ENCODE measurements at places on chromosomes 6 and 20. TPM values are rescaled to one million over a fixed set of nuclear protein-coding genes. Genes with fewer than 3 reads are reported as not detected.

GRCh38 chr20:9503526-9504245, 10.7 kb upstream of the LAMP5 start:
- DNase-seq: peak; percentile 75

DNA sequence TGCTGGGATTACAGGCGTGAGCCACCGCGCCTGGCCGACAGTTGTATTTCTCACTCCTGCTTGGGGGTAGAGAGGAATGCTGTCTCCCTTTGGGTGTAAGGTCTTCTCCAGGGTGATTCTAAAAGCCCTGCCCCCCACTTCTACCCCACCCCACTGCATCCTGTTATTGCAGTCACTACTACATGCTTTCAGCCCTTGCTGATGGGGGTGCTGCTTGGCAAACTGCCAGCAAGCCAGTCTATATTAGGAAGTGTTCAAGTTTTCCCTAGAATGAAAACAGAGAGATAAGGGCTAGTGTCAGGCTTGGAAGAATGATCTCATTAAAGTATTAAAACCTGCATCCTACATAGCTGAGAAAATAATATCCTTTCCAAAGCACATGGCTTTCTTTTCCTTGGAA, 31.3 kb downstream of the TTI1 start:
- no peak for DNase-seq

DNA sequence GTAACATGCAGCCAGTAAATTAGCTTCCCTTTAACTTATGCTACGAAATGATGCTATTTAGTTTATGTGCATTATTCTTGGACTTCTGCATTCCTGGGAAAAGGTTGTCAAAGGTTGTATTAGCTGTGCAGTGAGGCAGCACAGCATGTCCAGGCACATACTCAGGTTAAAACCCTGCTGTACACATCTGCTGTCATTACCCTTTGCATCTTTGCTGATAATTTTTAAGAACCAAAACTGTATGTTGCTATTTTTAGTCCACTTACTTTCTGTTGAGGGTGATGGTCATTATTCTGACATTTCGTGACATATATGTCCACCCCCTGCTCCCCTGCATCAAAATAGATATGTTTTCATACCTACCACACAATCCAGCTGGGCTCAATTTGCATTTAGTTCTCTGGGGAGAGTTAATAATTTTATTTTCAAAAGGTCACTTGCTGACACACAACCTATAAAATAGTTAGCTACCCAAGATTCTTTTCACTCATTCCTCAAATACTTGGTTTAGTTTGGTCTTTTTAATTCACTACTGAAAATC, 142.5 kb upstream of the SPACA1 start:
- no peak for DNase-seq

CCM2L gene
- total RNA-seq: 5.2 TPM

DNA sequence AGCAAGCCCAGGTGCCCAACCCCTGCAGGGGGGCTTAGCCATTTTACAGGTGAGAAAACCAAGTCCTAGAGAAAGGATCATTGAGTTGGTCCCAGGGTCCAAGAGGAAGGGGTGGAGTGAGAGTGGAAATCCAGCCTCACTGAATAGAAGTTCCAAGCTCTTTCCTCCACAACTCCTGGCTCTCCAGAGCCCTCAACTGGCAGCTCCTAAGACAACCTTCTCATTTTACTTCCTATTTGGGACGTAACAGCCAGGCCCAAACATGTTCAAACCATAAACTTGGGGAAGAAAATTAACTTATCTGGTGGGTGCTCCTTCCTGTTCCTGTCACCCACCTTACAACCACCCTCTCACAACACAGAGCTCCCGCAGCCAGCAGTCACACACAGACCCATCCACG, 57.9 kb downstream of the PRND start:
- no peak for DNase-seq

RXRB gene
- 25.8 TPM for total RNA-seq

DNA sequence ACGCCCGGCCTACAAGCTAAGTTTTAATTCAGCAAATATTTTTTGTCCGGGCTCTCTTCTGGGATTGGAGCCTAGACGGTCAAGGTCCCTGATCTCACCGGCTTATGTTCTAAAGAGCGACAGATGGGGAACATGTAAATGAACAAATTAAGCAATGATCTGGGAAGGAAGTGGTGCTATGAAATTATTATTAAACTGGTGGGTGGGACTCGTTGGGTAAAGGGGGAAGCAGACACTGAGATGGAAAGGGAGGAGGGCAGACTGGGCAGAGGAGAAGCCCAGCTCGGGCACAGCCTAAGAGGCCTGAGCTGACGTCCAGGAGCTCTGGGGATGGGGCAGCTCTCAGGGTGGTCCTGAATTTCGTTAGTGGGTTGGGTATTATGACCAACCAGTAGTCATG, 81.8 kb upstream of the AGPAT4 start:
- DNase-seq: no peak

ENPP4 gene
- 3.5 TPM for total RNA-seq

ABHD16B gene
- total RNA-seq: not detected

- no peak for DNase-seq
These were observed 114.7 kb upstream of the ZNF217 start for GRCh38 chr20:53708129-53708968.

- DNase-seq: no peak
These were observed 6.4 kb downstream of the TFAP2A start for GRCh38 chr6:10408457-10408856.

HDGFL1 gene
- total RNA-seq: not detected

SOX4 gene
- 140 TPM for total RNA-seq

DNA sequence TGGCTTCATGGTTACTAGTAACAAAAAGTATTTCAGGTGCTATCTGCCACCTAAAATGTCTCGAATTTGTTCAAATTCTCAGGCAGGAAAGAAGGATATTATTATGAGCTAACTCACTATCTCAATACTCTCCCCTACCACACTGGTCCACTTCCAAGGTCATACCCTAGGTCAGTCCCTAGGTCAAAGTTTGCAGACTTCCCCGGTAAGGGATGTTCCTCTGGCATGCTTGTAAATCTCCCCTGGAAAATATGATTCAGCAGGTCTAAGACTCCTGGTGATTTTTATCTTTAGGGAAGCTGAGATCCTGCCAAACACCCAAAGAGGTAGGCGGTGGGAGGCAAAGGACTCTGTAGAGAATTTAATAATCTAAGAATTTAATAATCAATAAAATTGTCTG, 6.7 kb downstream of the AHCY start:
- DNase-seq: no peak

DNA sequence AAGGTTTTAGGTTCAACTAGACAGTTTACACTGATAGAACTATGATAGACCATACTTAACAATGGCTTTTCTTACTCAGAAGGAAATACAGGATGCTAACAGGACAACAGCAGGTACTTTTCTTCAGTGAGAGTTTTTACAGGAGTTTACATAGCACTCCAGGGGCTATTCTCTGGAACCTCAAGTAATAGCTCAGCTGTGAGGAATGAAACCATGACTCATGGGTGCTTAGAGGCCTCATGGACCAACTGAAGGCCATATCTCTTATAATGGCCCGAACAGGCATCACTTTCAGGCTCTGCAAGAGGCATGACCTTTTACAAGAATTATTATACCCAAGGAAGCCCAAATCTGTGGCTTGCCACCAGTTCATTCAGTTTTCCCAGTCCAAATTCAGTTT, 31.8 kb downstream of the TREML1 start:
- DNase-seq: no peak

DNA sequence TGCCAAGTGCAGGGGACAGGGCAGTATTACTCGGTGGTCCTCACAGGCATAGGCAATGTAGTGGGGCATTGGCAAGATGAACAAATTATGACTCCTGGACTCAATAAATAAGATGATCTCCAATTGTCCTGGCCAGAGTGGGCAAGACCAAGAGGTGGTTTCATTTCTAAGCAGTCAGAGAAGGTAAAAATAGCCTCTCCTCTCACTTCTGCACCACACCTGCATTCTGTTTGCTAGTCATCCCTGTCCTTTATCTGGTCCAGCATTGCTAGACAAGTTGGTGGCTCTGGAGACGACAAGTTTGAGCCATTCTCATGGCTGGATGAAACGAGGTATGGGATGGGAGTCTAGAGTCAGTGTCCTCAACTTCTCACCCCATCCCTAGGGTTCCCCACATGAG, 83.0 kb downstream of the BANF2 start:
- DNase-seq: no peak

- no peak for DNase-seq
These were observed 80.5 kb downstream of the FARS2 start for GRCh38 chr6:5341845-5342244.

GRCh38 chr6:82408952-82409431, 45.4 kb downstream of the TPBG start:
- DNase-seq: no peak

DNA sequence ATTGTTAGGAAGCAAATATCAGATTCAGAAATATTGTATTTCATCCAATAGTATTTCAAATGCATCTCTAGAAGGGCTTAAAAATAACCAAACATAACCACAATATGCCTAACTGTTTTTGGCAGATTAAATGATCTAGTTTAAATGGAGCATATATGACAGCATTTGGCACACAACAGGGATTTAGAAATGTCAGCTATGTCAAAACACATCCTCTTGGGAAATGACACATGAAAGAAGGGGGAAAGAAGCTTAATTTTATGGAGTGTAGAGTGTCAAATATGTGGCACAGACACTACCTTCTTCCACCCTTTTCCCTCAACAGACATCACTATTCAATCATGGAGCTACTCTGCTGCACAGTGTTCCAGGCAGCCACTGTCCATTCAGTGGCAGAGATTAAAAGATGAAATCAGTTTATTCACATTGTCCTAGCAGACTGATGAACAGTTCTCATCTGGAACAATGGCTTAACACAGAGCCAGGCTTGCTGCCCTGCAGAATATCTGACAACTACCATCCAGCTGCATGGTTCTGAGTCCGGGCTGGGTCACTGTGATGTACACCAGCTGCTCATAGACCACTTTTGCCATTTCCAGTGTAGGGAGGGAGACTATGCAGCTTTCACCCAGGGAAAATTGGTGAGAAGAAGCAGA, 349.8 kb downstream of the DHX35 start:
- no peak for DNase-seq

- no peak for DNase-seq
These were observed 24.1 kb downstream of the STK4 start for GRCh38 chr20:44990425-44990824.

DNA sequence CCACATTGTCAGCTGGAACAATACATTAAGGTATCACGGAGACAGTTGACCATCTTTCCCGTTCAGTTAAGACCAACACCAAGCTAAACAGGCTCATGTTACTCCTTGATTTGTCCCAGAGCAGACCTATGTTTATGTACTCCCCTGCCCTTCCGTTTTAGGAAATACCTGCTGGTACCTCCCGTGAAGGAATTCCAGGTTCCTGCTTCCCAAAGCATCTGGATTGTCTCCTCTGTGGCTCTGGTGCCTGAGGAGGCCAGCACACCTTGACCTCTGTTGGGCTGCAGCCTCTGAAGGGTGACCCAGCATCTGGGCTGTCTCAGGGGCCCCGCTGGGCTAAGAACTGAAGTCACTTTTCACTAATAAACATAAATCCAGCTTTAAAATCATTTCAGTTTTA, 647.8 kb upstream of the MARCKS start:
- peak; percentile 47 for DNase-seq

DNA sequence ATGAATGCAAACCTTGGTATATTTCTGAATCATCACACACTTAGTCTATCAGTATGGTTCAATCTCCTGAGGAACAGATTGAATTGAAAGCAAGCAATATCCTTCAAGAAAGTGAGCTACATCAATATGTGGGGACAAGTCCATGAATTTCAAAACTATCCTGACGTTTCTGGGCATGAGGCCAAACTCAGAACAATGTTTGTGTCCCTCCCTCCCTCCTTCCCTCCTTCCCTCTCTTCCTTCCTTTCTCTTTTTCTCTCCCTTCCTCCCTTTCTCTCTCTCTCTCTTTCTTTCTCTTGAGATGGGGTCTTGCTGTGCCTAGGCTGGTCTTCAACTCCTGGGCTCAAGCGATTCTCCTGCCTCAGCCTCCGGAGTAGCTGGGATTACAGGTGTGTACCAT, 27.9 kb upstream of the SYNCRIP start:
- DNase-seq: no peak

- peak; percentile 87 for DNase-seq
These were observed 44.8 kb upstream of the SLC2A12 start for GRCh38 chr6:134097114-134097707.

- no peak for DNase-seq
These were observed 8.3 kb downstream of the WRNIP1 start for GRCh38 chr6:2773449-2773848.

FABP7 gene
- 1.9 TPM for total RNA-seq

DNA sequence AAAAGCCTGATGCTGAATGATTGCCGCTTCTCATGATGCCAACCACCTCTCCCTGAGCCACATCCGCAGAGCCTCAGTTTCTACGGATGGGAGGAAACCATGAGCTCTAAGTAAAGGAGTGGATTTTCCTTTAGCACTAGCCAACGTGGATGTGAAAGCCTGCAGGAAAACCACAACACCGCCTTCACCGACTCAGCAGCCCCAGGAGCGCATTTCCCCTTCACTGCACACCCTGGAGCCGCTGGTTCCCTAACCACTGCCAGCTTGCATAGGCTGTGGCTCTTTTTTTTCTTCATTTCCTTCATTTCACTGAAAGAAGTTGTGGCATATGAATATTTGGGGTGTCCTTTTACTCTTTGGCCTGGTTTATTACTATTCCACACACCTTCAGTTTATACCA, 50.5 kb upstream of the SSTR4 start:
- peak; percentile 13 for DNase-seq

BNIP5 gene
- not detected for total RNA-seq

DNA sequence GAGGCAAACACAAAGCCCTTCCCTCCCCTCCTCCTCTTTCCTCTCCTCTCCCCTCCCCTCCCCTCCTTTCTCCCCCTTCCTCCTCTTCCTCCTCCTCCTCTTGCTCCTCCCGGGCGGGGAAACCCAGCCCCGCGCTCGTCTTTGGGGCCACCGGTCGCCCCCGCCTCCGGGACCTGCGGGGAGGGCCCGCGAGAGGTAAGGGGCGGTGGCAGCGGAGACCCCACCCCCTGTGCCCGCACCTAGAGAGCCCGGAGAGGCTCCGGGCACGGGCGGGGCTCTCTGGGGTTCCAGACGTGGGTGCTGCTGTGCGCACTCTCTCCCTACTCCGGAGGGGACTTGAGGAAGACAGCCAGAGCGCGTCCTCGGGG, at the start of gene RIN2:
Gene RIN2, plus strand, starts transcription at position 126 of the 368 bp plus-strand sequence. CDS start 131,344 bp downstream, outside the sequence.
- DNase-seq: no peak

DNA sequence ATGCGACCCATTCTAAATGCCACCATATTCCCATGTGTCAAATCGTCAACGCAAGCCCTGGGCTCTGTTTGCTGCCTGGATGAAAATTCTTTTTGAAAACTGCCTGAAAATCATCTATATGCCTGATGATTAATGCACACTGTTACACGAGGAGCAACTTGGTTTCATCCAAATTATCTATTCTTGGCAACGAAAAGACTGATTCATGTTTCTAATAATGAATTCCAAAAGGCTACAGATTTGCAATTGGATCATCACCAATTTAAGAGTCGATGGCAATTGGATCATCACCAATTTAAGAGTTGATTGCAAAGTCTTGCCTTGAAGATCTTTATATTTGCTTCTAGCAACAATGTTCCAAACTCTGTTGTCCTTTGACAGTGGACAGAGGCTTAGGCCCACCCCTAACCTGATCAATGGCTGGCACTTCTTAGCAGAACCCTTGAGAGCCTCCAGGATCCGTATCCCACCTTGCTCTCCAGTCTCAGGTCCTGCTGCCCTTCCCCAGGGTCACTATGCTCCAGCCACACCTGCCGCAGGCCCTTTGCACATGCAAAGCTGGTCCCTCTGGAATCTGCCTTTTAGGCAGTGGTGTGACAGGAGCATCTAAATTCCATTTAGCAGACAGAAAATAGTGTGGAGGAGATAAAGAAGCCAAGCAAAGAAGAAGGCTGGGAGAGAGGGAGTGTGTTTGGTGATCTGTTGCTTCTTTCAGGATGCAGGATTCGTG, 460.9 kb upstream of the SULF2 start:
- no peak for DNase-seq
